A172 (cell line): ENCODE measurements at places on chromosomes 7 and 10.

- no peak for DNase-seq
These were observed 7.6 kb downstream of the CALCR start for GRCh38 chr7:93566876-93567275.

DNA sequence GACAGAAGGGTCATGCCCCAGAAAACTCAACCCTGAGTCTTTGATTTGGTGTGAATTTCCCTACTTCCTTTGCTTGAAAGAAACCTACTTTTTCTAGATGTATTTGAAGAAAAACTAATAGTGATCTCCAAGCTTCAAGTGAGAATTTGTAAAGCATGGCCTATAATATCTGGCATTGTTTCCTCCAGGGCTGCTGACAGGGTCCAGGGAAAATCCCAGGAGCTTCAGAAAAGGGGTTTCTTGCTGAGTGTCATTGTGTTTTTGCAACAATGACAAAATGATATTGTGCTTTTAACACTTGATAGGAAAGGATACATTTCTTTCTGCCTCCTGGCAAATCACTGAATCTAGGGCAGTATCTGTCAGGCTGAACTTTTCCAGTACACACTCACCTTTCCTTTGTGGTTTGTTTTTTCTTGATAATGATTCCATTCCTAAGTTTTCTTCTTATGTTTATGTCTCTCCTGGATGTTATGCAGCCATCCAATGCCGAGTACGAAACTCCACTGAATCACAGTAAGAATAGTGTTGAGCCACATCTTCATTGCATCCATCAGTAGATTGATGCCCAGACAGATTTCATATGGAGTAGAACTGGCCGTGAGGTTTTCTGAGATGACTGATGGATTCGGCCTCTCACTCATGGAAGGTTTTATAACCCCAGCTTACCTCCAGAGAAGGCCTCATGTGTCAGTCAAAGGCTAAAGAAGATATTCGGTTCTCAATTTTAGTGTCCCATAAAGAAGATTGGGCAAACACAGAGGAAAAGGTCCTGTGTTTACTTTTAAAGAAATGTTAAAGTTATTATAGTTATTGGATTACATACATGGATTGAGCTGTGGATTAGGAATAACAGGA lies 76.9 kb upstream of the STEAP1B start:
- no peak for DNase-seq

DNA sequence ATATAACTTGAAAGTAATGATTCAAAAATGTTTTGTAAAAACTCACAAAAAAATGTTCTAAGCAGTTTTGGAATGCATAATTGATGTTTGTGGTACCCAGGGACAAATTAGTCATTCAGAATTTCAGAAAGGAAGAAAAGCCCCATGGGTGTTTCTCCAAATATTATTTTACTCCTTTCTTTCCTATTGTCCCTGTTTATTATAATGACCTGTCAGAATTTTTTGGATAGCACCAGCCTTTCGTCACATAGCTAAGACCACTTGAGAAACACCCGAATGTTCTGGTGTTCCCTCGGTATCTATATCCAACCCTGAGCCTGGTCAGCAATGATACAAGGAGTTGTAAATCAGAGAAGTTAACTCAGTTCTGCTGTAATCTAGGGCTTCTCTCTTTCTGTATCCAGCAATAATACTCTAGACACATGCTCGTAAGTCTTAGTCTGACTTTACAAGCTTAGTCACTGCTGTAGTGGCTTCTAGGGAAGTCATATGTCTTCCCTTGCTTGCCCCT lies 64.8 kb upstream of the MEOX2 start:
- peak; percentile 50 for DNase-seq

DNA sequence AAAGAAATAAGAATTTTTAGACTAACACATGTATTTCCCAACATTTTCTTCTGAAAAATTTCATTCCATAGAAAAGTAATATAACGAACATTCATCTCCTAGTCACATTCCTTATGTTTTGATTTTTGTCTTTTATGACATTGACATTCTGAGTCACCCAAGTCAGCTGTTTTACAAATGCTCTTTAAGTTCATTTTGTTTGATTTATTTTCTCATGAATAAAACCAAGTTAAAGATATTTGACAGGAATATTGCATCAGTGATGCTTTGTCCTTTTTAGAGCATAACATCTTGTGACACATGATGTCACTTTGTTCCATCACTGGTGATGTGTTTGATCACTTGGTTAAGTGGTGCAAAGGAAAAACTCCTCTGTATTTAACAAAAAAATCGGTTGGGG lies 48.4 kb downstream of the HGF start:
- no peak for DNase-seq

DNA sequence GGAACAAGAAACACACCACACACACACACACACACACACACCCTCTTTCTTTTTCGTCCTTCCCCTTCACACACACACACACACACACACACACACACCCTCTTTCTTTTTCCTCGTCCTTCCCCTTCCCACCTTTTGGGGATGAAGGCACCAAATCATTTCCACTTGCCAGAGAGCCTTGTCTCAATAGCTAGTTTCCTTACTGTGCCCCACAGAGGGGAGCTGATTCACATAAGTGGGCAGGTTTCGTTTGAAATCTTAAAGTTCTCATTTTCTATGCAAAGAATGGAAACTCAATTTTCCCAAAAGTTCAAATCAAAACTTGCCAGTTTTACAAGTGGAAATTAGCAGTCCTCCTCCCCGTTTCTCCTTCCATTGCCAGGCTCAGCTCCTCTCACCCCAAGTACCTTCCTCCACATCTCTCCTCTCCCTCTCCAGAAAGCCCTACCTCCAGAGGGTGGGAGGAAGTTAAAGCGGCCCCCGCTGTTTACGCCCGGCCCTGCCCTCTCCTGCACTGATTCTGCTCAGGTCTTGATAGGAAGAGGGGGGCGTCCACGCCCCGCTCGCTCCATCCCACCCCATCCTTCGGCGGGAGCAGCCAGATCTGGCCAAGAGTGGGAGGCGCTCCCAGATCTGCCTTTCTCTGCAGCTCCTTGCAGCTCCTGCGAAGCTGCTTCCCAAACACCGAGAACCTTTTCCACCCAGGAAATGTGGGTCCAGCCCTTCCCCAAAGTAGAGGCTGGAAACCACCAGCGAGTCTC lies 1.3 kb downstream of the CTTNBP2 start:
- DNase-seq = no peak

DNA sequence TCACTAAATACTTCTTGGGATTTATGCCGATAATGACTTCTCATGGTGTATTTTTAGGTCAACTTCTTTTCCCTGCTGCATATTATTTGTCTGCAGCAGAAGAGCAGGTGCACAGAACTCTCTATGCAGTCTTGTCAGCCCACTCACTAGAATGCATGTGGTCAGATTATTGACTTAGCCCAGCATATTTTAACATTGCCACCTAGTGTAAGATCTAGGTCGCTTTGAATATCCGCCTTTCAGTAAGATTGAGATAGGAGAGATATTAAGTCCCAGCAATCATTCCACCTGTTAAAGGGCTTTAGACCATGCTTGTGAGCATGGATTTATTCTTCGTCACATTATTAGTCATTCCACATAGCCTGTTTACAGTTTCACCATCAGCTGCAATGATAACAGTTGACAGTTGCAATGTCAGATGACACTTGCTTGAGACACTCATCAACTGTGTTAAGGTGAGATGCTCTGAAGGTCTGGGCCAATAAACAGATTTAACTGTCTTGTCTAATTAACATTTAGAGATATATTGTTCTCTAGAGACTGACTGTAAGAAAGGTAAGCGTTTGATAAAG lies 491.7 kb downstream of the ARL4A start:
- no peak for DNase-seq

GRCh38 chr10:104090611-104091010 lies 4.9 kb upstream of the COL17A1 start:
- DNase-seq = no peak

GRCh38 chr7:18345641-18346234 lies 149.8 kb upstream of the HDAC9 start:
- DNase-seq = peak; percentile 69

- no peak for DNase-seq
These were observed 33.1 kb downstream of the NACAD start for GRCh38 chr7:45055594-45056219.

DNA sequence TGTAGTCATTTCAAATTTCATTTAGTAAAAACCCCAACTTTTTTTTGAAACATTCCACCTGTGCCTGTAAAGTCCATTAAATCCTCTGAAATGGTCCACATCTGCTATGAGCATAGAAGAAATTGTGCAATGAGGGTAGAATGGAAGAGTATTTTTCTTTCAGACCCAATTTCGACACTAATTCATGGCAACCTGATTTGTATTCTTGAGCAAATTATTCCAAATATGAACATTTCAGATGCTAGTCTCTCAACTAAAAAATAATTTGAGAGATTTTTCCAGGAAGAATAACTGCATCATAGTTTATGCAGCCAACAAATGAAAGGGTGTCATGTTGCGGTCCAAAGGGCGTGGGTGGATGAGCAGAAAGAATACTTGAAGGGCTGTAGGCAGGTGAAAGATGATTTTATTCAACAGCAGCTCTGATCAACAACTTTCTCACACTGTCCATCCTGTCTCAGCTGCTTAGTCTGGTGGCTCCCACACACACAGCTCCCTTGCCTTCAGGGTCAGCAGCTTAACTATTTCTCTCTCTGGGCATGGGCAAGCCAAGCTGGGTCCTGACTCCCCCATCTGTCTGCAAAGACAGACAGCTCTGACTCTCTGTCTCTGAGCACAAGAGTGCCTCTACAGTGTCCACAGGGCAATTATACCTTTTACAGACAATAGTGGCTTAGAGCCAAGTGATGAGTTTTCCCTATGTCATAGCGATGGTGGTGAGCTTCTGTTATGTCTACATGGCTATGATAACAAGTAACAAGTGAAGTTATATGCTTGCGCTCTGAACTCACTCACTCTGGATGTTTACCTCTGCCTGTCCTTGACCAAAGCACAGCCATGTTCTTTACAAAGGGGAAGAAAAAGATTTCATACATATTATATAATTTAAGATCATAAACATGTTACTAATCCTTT lies 11.5 kb downstream of the STEAP2 start:
- no peak for DNase-seq

GRCh38 chr7:953547-954327 lies 743 bp downstream of the ADAP1 start:
- no peak for DNase-seq

DNA sequence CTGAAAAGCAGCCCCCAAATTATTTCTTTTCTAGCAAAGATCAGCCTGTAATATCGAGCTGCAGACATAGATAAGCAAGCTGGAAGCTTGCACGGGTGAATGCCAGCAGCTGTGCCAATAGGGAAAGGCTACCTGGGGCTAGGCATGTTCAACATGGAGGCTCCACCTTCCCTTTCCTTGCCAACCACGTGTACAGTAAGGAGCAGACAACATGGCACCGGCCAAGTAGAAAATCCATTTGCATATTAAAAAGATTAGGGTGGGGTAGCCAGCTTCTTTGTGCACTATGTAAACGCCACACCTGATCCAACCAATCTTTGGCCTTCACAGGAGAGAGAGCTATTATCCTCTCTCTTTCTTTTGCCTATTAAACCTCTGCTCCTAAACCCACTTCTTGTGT lies 56.7 kb upstream of the SEPHS1 start:
- no peak for DNase-seq
